Stromal cell of bone marrow (primary cell): ENCODE measurements at places on chromosomes 12 and 14.

DNA sequence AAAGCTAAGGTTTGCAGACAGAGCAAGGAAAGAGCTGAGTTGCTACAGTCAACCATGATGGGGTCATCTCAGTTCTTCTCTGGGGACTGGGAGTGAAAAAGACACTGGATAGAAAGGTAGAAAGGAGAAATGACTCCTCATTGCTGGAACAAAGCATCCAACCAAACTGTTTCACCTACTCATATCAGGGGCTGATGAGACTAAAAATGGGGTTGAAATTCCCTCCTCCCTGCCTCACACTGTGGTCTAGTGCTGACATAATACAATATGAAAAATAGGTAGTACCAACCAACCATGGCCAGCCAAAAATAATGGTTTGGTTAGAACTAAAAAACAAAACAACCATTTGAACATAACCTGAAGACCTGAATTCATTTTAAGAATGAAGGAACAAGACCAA is 220.7 kb downstream of the DPF3 start:
- no peak for DNase-seq

GRCh38 chr14:55102141-55102621 is 26.9 kb upstream of the LGALS3 start:
- DNase-seq: peak; percentile 99

GRCh38 chr12:109173443-109174240 is 57.3 kb downstream of the ACACB start:
- DNase-seq: no peak

DNA sequence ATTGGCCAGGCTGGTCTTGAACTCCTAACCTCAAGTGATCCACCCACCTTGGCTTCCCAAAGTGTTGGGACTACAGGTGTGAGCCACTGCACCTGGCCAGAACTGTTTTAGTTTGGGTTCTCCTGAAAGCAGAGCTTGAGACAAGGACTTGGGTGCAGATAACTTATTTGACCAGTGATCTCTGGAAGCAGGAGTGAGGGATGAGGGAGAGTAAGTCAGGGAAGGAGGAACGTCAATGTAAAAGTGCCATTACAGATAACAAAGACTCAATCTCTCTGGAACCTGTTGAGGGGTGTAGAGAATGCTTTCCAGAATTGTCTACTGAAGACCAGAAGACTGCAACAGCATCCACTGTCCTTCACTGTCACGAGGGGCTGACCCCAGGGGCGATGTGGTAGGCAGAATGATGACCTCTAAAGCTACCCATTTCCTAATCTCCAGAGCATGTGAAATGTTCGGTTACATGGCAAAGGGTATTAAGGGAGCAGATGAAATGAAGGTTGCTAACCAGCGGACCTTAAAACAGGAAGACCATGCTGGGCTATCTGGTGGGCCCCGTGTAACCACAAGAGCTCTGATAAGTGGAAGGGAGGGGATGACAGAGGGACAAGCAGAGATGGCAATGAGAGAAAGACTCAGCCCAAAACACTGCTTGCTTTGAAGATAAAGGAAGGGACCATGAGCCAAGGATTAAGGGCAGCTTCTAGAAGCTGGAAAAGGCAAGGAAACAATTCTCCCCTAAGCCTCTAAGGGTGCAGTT is 207.8 kb downstream of the RBM19 start:
- DNase-seq: no peak

GRCh38 chr12:103401421-103401820 is 94.3 kb downstream of the C12orf42 start:
- no peak for DNase-seq

- DNase-seq: no peak
Measured at GRCh38 chr12:19916974-19917373, 451.4 kb upstream of the PDE3A start.

GRCh38 chr14:96039633-96040311 is 610 bp downstream of the C14orf132 start:
- DNase-seq: no peak

DNA sequence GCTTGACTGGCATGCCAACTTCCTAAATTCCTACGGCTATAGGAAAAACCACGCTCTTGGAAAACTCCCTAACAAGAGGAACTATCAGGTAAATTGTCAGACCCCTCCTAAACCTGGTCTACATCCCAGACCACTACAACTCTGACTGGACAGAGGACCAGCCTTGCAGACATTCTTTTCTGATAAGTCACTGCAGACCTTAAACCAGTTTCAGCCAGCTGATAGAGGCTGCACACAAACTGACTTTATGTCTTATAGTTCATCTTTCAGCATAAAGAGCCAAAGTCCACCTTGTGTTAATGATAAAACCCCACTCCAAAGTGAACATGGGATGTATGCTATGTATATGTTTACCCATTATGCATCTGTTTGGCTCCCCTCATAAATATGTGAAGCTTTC is 166.6 kb downstream of the KTN1 start:
- DNase-seq: no peak

DNA sequence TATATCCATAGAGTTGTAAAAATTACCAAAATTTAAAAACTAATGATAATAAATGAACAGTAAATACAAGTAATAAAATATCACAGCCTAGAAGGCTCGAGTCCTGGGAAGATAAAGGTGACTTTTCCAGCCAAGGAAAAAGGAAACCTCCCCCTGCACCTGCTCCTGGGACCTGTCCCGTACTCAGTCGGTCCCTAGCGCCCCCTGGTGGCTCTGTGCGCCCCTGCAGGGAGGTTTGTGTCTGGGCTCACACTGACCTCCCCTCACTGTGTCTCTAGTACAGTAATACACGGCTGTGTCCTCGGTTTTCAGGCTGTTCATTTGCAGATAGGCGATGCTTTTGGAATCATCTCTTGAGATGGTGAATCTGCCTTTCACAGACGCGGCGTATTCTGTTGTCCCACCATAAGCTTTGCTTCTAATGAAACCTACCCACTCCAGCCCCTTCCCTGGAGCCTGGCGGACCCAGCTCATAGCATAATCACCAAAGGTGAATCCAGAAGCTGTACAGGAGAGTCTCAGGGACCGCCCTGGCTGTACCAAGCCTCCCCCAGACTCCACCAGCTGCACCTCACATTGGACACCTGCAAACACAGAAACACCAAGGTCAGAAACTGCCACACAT is 1030.4 kb downstream of the TMEM121 start:
- DNase-seq: no peak
